ENCODE measurements at places on chromosomes 7 and 10.

GRCh38 chr10:79282388-79282787, 64.9 kb upstream of the PPIF start:
- peak; percentile 50 for DNase-seq

GRCh38 chr7:130804220-130804619, 70.2 kb upstream of the KLF14 start:
- DNase-seq: no peak

DNA sequence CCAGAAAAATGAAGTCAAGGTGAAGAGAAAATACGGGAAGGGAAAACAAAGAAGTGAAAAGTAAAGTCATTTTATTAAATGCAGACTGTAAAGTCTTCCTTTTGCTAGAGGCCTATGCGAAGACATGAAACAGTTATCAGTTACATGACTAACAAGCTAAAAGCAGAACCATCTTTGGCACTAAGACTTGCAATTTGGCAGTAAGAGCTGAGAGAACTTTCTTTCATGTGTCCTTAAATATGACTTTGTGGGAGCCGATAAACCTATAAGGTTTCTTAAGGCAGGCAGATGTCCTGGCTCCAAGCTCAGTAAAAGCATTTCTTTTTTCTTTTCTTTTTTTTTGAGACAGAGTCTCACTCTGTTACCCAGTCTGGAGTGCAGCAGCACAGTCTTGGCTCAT, 10.4 kb downstream of the ANLN start:
- no peak for DNase-seq

DNA sequence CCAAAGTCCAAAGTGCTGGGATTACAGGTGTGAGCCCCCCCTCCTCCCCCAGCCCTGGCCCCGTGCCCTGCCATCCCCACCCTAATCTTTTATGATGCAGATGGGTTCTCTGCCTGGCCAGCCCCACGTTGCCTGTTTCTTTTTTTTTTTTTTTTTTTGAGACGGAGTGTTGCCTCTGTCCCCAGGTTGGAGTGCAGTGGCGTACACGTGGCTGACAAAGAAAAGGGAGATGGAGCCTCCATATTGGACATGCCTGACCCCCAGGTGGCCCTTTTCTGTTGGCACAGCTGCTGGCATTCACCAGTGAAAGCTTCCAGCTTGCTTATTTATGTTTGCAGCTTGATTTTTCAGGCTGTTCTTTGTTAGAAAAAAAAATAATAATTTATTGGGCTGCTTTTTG, 235.3 kb downstream of the CCDC3 start:
- DNase-seq: no peak

DNA sequence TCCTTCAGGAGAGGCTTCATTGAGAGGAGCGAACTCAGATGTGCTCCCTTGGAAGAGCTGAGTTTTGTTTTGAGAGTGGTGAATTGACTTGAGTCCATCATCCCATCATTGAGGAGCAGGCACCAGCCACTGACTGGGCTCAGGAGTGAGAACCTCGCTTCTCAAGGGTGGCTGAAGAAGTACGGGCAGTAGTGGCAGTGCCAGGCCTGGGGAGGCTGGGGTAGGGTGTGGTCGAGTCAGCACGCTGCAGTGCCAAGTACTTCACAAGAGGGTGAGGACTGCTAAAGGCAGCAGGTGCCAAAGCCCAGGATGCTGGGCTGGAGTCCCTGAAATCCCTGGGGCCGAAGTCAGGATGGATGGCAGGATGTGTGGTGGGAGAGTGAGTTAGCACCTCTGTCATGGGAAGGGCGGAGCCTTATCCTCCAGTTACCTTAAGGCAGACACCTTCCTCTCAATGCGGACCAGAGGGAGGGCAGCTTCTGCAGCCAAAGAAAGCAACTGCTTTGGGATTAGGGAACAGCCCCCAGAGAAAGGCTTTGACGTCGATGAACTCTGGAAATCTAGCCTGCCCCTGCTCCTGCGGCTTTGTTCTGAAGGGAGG, 210.3 kb downstream of the CAMK1D start:
- DNase-seq: no peak

- DNase-seq: no peak
Measured at GRCh38 chr10:117519286-117519685, 23.3 kb upstream of the EMX2 start.
